ENCODE measurements at places on chromosomes 5 and 9.

DNA sequence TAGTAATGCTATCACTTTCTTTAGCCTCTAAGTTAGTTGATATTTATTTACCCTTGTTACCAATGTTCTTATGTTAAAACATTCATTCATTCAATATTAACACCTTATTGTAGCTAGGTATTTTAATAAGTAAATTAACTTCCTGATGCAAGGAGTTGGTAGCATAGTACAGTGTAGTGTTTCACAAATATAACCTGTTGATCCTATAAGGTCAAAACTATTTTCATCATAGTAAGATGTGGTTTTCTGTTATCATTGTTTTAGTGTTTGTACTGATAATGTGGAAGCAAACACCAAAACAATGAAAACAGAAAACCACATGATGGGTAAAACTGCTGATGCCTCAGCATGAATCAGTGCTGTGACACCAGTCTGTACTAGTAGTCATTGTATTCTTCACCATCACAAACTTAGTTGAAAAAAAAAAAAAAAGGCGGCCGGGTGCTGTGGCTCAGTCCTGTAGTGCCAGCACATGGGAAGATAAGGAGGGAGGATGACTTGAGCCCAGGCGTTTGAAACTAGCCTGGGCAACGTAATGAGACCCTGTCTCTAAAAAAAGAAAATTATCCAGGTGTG lies 36.5 kb downstream of the ZCCHC7 start:
- DNase-seq, result no peak

DNA sequence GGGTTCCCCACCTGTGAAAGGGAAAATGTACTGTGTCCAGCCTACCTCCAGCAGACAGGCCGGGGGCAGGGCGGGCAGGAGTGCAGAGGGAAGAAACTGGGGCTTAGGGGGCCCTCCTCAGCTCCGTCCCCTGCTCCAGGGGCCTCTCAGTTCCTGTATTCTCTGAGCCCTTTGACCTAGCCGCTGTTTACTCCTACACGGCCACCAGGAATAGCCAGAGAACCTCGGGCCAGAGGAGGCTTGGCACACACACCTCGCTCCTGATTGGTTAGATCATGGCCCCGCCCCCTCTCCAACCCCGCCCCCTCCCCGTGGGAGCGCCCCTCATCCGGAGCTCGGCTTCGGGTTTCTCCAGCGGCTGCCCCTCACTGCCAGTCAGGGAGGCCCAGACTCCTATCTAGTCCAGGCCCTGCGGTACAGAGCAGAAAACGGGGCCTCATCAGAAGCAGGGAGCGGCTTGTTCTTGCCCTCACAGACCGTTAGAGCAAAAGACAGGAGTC lies 2.2 kb downstream of the ST6GALNAC6 start:
- DNase-seq, result peak; percentile 54

GRCh38 chr5:119949426-119949999 lies 320.2 kb downstream of the FAM170A start:
- DNase-seq, result no peak

GRCh38 chr5:81269751-81270393 lies 31.5 kb upstream of the ZCCHC9 start:
- no peak for DNase-seq

- no peak for DNase-seq
These were observed 4.1 kb downstream of the OR2V1 start for GRCh38 chr5:181126841-181127240.

DNA sequence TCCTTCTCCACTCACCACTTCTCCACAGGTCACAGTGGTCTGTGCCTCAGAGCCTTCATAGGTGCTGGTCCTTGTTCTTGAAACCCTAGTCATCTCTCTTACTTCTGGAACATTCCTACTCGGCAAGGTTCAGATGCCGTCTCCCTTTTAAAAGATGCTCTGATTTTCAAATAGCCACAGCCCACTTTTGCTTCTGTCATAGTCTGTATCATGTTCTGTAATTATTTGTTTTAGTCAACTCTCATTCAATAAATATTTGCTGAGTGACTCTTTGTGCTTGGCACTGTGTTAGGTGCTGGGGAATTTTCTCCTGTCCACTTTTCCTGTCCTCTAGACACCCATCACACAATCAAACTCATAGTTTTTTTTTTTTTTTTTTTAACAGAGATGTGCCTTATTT lies 181.3 kb upstream of the IL12B start:
- DNase-seq, result no peak

GRCh38 chr9:117697046-117697445 lies 7.2 kb upstream of the TLR4 start:
- no peak for DNase-seq

GRCh38 chr5:91177639-91178038 lies 205.5 kb downstream of the ARRDC3 start:
- no peak for DNase-seq

DNA sequence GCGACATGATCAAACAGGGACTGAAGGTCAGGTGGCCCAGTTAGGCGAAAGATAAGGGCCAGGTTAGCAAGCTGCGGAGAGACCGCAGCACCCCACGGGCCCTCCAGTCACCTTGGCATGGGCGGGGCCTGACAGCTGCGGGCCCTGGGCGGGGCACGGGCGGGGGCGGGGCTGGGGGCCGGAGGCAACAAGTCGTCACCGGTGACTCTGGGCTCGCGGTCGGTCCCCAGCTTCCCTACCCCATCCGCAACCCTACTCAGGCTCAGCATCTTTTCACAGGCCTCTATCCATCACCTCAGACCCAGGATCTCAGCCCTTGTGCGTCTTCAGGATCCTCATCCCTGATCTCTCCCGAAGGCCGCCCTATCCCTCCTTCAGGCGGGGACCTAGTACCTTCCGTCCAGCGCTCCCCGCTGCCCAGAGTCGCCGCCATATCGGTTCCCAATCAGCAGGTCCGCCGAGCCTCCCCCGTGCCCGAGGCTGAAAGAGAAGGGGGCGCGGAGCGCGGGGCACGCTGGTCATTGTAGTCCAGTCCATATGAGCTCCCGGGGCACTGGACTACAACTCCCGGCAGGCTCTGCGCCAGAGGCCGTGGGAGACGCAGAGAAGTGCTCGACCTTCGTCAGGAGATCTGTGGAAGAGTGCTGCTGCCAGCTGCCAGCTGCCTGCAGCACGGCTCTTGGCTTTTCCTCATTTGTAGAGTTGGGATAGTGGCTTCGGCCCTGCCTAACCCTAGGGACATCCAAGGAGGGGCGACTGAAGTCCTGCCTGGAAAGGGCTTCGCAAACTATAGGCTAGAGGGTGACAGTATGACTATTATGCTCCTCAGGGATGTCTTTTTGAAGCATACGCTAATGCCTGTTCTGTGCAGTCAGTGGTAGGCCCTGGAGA lies at the start of gene DNAJC18:
Gene DNAJC18 (minus strand): TSS at position 513 of the 891 bp plus-strand sequence. CDS start 80 bp downstream, at position 433.
- peak; percentile 79 for DNase-seq

DNA sequence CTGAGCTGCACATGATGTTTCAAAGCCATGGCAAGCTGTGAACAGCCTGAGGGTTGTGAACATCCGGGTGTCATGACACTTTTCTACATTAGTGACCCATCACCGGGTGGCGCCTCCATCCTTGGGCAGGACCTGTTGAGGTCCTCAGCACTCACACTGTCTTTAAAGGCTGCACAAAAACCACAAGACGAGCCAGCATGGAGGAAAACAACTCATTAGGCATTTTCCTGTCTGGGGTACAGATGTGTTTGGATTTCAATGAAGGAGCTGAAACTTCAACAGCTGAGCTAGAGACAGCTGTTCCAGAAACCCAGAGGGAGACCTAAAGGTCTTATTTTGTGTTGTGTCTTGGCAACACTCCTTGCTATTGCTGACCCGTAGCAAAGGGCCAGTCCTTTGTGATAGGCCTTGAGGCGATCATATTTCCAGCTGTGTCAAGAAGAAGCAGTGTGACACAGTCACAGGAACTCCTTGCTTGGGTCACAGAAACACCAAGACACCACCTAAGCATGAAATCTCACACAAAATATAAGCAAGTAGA lies 151.8 kb upstream of the VLDLR start:
- no peak for DNase-seq

- peak; percentile 30 for DNase-seq
These were observed 55.3 kb downstream of the ERAP1 start for GRCh38 chr5:96752341-96753016.

DNA sequence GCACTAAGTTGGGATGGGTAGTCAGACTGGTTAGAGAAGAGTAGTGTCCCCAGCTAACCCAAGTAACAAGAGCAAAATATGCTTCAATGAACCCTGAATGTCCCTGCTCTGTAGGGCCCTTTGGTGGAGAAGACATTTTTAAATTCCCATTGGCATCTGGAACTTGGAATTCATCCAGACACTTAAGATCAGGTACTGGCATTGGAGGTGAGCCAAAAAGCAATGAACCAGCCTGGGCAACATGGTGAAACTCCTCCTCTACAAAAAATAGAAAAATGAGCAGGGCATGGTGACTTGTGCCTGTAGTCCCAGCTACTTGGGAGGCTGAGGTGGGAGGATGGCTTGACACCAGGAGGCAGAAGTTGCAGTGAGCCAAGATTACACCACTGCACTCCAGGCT lies 58.9 kb upstream of the ZNF618 start:
- DNase-seq, result no peak

GRCh38 chr5:71829206-71829605 lies 110.1 kb downstream of the CARTPT start:
- no peak for DNase-seq

- DNase-seq, result no peak
These were observed 21.2 kb downstream of the SYK start for GRCh38 chr9:90822866-90823265.

DNA sequence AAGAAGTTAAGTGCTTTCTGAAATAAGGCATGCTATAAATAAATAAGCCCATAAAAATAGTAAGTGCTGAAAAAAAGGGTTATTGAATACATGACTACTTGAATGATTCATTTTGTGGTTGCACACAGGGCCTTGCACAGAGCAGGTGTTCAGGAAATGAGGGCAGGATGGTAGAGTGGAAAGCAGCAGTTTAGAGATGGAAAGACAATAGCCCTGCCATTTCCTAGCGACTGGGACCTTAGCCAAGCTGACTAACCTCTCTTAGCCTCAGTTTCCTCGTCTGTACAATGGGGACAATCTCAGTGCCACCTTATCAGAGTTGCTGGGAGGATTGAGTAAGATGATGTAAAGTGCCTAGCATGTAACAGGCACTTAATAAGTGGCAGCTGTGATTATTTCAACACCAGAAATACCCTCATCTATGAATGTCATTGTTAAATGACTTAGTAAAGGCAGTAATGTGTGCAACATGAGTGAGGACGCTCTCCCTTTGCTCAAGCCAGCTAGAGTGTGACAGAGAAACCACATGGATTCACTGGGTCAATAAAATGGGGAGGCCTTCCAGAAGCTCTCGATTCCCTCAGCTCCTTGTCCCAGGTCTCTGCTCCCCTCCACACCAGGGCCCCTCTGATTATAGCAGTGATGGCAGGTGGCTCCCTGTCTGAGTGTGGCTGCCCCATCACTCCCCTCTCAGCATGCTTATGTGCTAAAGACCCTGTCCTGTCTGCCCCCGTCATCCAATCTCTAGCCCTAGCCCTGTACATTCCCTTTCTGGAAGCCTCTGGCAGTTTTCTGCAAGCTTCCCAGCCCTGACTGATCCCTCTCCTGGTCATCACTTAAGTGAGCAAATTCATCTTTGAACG lies 16.0 kb upstream of the PHF19 start:
- DNase-seq, result no peak

DNA sequence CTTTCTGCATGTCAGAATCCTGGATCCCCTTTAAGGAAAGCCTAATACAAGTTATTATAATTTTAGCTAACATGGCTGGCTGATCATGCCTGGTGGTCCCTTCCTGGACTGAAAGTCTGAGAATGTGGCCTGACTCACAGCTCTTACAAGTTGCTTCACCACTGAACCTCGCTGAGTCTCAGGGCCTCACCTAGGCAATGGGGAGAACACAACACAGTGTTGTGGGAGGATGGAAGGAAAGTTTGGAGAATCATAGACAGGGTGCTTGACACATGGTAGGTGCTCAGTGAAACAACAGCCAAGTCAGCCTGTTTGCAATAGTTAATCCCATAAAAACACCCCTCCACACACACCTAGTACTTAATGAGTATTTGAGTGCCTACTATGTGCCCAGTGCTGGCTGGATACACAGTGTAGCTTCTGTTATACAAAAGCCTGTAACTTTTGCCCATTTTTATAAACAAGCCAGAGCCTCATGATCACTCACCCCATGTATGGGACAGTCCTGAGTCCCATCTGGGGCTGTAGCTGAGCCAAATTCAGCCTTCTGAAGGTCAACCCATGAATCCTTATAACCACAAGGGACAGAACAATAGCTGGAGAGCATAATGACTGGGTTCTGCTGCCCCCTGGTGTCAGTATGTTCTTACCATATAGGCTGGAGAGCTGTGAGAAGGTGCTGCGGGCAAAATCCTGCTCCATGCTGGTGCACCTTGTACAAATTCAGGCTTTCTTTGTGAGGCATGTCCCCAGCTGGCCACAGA lies 3.9 kb downstream of the ACSL6 start:
- peak; percentile 65 for DNase-seq

DNA sequence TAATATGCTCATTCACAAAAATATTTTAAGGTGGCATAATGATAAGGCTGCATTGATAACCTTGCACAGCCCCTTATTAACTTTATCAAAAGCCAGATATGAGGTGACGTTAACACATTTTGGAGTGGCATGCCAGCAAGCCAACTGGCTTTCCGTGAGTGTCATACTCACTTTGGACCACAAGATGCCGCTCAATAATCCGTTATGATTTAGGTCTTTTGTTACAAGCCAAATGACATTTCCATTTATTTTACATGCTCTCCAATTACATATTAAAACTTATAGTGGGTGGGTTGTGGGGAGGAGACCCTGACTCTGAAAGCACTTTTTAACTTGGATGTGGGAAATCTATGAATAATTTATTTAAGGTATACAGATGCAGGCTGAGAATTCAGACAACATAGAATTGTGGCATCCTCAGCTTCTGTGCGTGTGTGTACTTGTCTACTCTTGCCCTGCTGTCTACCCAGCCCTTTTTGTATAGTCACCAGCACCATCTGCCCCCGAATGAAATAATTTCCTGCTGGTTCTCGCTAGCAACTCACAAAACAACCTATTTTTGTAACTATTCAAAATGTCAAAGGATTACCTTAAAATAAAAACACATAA lies 305.1 kb downstream of the PSAT1 start:
- DNase-seq, result peak; percentile 2

- DNase-seq, result no peak
These were observed 7.9 kb downstream of the MTRR start for GRCh38 chr5:7876867-7877266.

DNA sequence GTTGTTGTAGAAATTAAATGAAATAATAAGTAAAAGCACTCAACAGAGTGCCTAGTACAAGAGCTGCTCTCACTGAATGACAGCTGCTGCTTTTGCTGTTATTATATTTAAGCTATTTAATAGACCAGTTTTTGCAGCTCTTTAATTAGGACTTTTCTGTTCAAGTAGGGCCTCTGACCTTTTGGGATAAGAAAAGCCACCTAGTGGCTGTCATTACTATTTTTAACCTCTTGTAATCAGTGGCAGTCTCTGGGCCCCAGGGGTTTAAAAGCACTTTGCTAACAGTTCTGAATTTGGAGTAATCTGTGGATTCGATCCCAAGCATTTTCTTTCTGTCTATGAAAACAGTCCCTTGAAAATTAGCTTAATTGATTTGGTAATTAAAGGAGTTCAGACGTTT lies 121.1 kb downstream of the NUDT12 start:
- DNase-seq, result no peak

DNA sequence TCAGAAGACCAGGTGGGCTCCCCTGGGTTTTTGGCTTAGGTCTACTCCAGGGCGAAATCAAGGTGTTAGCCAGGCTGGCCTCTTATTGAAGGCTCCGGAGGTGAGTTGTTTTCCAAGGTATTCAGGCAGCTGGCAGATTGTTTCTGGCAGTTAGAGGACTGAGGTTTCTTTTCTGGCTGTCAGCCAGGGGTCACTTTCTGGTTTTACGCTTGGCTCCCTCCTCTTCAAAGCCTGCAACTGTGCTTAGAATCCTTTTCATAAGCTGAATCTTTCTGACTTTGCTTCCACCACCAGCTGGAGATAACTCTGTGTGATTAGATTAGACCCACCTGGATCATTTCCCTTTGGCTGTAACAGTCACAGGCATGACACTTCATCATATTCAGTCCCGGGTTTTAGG lies 24.6 kb downstream of the RFK start:
- no peak for DNase-seq
